Activated T-helper 1 cell treated with anti-CD3 and anti-CD28 coated beads, Interleukin-2, amount 50 U/mL, for 16 hours (primary cell): ENCODE measurements at places on chromosomes 4 and X.

DNA sequence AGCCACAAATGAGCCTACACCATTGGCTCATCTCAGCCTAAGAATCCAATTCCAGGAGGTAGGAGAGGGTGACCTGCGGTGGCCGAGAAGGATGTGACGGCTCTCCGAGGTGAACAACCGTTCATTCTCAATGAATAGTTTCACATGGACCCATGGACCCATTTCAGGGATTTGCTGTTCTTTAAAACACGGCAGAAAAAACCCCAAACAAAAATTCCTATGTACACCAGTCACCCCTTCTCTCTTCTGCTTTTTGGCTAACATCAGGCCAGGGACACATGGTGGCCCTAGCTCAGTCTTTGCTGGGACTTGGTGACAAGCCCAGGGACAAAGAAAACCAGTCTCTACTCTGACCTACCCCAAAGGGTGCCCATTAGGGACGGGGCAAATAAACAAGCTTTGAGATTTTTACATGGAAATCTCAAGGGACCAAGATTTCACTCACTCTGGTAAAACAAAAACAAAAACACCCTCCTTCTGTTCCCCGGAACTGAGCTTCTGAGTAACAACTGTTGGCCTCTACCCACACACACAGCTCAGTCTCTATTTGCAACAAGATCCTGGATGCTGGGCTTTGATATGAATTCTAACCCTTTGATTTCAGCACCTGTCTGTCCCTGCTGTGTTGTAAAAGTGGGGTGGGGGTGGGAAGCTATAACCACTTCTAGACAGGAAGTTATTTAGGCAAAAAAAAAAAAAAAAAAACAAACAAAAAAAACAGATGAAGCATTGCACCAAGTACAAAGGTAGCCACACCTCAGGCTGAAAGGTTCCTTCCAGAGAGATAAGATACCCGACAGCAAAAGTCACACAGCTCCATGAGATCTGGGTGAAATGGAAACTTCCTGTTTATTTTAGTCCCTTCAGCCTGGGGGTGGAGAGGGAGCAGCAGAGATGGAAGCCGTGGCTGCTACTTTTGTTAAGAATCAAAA is 49.0 kb downstream of the DDX3X start:
- DNase-seq, result no peak

DNA sequence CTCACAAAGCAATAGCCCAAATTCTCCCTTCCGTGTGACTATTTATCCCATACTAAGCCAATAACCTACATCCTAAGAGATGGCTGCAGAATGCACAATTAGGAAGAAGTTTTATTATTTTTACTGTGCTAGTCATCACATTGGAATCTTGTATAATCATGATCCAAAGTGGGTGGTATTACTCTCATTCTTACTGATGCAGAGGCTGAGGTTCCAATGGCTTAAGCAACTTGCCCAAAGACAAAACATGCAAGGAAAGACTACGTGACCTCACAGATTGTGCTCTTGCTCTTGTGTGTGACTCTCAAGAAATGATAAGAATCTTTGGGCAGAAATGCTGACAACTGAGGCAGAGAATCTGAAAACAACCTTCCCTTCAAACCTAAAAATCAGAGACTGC is 212.2 kb downstream of the LDB2 start:
- no peak for DNase-seq

- DNase-seq, result no peak
Observed at GRCh38 chrX:132559101-132559500, 70.3 kb upstream of the MBNL3 start.

GRCh38 chrX:148592595-148592994 is 92.2 kb downstream of the AFF2 start:
- DNase-seq, result no peak

DNA sequence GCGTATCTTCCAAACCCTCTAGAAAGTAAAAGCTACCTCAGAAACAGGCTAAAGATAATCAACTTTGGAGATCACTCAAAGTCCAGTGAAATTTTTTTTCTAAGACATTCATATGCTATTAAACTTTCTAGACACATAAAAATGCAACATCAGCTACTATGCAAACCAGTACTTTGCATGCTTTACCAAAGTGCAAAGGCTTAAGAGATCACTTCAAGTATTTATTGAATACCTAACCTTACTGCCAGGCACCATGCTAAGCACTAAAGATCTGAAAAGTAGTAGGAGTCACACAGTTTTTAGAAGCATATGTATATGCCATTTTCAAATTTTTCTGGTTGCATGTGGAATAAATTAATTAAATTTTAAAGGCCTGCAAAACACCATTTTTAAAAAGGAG is 115.8 kb downstream of the THOC2 start:
- no peak for DNase-seq

GRCh38 chrX:153370293-153371055 is 30.7 kb downstream of the PNMA6E start:
- no peak for DNase-seq

- no peak for DNase-seq
Observed at GRCh38 chrX:12319003-12319519, 180.8 kb downstream of the FRMPD4 start.

DNA sequence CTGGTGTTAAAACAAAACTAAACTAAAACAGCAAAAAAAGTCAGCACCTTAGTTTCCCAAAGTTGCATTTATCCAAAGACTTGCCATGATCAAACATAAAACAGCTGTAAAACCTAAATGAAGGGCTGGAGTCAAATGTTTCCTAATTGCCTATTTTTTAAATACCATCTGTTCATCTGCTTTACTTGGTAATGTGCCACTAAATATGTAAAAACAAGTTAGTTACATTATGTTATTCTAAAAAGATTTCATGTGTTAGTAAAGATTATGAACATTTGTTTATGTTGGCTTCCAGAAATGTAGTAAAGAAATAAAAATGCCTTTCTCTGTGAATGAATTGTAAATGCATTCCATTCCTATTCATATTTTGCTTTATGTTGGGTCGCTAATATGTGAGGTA is 977.8 kb downstream of the FSTL5 start:
- DNase-seq, result no peak

GRCh38 chr4:180423712-180424057 is 1819.5 kb upstream of the TENM3 start:
- DNase-seq, result no peak

GRCh38 chrX:123408821-123409737 is 225.0 kb downstream of the GRIA3 start:
- no peak for DNase-seq

DNA sequence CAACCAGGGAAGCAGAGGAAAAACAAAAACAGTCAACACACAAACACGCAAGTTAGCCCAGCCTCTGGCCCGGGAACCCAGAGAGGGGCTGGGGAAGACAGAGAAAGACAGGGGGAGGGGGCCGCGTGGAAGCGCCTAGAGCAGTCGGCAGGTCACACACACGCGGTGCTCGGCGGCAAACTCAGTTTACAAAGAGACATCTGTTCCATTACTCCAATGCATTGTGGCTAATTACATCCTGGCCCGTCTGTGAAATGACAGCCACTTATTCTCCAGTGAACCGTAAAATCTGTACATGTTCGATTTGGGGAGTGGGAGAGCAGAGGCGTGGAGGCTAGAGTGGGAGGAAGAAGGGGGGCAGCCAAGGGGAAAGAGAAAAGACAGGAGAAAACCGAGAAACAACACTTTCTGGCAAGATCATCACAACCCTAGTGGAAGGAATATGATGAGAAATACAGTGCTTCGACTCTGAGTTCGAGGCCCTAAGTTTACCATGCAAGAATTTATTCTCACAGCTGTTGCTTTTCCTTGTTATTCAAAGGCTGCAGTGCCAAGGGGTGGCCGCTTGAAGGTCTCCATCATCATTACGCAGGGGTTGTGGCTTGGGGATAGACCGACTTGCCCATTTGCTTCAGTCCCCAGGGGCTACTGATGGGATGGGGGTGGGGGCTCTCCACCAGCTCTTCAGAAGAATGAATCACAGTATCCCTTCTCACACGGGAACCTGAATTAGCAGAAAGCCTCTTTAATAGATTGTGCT is 167.7 kb downstream of the MGST2 start:
- DNase-seq, result no peak

GRCh38 chr4:81595287-81595686 is 123.6 kb upstream of the RASGEF1B start:
- DNase-seq, result no peak

DNA sequence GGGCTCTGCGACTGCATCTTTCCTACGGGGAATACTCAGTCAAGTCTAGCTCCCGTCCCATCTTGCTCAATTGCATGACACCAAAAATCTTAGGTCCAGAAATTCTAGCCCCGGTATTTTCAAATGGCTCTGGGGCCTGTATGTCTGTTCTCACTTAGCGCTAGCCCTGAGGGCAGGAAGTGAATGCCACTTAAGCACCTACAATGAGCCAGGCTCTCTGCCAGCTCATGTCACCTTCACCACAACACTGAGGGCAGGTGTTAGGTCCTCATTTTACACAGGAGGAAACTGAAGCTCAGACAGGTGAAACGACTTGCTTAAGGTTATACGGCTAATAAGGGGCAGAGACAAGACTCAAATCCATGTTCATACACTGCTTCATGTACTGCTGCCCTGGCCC is 282.8 kb downstream of the PPP1R2C start:
- no peak for DNase-seq

- no peak for DNase-seq
Observed at GRCh38 chr4:156346959-156347385, 393.3 kb upstream of the CTSO start.

DNA sequence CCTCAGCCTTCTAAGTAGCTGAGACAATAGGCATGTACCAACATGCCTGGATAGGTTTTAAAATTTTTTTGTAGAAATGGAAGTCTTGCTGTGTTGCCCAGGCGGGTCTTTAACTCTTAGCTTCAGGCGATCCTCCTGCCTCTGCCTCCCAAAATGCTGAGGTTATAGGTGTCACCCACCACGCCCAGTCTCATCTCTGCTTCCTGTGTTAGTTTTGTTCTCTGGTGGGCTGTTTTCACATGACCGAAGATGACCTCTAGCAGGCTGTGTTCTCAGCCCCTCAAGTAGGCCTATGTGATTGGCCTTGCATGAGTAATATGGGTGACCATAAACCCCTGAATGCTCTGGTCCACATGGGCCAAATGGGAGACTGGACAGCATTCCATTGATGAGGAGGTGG is 56.8 kb upstream of the MSANTD1 start:
- DNase-seq, result no peak

- no peak for DNase-seq
Observed at GRCh38 chrX:139167282-139167681, 363.3 kb upstream of the F9 start.

DNA sequence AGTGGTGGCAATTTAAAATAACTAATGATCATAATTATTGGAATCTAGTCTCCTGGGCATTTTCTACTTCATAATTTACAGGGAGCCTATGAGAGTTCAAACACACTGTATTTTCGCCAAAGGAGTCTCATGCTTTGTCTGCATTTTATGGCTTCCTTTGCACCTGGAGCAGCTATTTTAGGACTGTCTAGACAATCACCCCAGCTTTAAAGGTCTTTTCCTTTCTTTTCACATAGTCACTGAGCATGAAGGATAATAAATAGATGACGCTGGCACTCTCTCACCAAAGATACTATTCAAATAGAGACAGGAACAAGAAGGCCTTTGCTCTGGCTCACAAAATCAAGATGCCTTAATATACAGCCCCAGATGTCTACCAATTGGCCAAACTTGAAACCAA is 43.0 kb downstream of the AMELX start:
- DNase-seq, result no peak

- DNase-seq, result no peak
Observed at GRCh38 chr4:59630922-59631321, 1569.2 kb upstream of the ADGRL3 start.

DNA sequence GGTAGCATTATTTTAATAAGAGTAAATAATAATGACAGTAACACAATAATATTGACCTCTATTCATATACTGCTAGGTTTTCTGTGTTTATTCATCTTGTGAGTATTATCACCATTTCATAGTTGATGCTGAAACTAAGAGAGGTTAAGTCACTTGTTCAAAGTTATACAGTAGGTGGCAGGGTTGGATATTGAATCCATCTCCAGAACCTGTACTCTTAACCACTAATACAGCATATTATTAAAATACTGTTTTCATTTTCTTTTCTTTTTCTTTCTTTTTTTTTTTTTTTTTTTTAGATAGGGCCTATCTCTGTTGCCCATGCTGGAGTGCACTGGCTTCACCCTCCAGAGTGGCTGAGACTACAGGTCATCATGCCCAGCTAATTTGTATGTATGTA is 7.1 kb upstream of the ELF2 start:
- no peak for DNase-seq

DNA sequence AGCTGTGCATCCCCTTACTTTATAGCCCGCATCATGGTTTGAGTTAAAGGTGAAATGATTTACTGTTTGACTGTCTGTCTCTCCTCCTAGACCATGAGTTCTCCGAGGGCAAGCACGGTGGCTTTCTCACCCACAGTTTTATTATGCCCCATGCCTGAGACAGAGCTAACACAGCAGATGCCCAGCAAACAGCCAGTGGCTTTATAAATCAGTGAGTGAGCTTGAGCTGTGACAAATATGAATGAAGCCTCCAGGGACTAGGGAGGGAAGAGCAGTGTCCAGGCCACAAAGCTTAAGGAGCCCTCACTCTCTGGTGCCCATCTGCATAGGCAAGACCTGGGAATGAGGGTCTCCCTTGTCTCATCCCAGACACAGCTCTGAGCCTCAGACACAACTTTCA is 57.9 kb downstream of the FHDC1 start:
- no peak for DNase-seq

GRCh38 chr4:116952530-116953136 is 132.7 kb downstream of the TRAM1L1 start:
- DNase-seq, result no peak

GRCh38 chr4:81573840-81574239 is 102.1 kb upstream of the RASGEF1B start:
- DNase-seq, result no peak

GRCh38 chr4:56253666-56254305 is 133.5 kb downstream of the AASDH start:
- DNase-seq, result no peak

DNA sequence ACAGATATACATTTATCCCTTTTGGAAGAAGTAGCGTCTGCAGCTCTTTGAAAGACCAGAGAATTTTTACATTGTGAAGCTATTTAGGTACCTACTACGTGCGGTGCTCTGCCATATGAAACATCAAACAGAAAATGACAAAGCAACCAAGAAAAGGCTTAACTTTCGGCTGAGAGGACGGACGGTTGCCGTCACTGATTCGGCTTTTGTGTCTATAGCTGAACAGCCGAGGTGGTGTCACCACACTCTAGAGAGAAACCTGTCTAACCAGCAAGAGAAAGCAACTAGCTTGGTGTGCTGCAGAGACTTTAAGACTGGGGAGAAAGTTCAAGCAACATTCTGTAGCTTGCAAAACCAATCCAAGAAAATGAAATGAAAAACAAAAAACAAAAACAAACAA is 145.5 kb downstream of the SHOX start:
- DNase-seq, result no peak
